Sciatic nerve (tissue), 2 donors: ENCODE measurements at places on chromosomes 12 and 14.
A peak's percentile ranks its signal among the peaks of the same experiment; 100 is the strongest.

DNA sequence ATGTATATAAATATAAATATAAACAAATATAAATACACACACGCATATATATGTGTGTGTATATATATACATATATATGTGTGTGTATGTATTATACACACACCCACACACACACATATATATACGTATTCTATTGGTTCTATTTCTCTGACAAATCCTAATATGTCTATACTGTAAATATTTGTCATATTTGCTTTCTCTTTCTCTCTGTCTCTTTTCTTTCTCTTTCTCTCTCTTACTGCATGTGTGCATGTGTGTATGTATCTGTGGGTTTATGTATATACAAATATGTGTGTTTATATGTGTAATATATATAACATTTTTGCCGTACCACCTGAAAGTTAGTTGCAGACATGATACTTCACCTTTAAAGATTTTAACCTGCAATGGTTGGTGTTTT lies 174.2 kb upstream of the PLEKHG7 start:
- no peak for DNase-seq

DNA sequence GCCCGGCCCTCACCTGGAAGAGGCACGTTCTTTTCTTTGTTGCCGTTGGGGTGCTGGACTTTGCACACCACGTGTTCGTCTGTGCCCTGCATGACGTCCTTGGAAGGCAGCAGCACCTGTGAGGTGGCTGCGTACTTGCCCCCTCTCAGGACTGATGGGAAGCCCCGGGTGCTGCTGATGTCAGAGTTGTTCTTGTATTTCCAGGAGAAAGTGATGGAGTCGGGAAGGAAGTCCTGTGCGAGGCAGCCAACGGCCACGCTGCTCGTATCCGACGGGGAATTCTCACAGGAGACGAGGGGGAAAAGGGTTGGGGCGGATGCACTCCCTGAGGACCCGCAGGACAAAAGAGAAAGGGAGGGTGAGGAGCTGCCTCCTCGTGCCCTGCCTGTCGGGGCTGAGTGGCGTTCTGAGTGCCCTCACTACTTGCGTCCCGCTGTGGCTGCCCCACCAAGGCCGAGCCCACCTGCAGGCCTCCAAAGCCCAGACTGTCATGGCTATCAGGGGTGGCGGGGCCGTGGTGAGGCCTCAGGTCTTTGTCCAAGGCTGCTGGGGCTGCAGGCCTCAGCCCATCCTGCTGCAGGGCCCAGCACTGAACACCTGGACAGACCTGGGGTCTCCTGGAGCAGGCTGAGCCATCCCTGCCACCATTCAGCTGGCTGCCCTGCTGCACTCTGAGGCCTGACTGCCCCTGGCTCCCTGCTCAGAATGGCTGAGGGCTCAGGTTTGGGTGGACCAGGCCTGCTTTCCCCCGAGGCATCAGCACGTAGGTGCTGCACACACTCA lies 329.7 kb downstream of the TMEM121 start:
- peak; percentile 36 for DNase-seq

DNA sequence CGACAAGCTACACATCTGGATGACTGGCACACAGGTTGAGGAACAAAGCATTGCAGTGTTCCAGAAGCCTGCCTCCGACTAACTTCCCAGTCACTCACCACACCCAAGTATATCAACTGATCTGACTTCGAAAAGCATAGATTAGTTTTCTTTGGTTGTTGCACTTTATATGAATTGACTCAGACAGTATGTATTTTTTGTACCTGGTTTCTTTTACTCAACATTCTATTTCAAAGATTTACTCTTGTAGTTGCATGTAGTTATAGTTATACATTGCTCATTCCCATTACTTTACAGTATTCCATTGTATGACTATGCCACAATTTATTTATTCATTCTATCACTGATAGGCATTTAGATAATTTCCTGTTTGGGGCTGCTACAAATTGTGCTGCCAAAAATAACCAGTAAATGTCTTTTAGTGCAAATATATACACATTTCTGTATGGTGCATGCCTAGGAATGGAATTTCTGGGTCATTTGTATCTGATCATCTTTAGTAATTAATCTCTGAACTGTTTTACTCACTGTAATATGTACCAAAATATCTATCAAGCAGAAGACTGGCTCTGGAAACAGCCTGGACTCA lies 17.8 kb downstream of the PLCZ1 start:
- DNase-seq = no peak

- no peak for DNase-seq
Observed at GRCh38 chr12:79155683-79156082, 291.1 kb downstream of the SYT1 start.
